Trophoblast cell (in vitro differentiated cells and primary cell): ENCODE measurements at places on chromosomes 3 and 15.

- no peak for DNase-seq
These were observed 266.8 kb upstream of the CBLB start for GRCh38 chr3:106135451-106136160.

DNA sequence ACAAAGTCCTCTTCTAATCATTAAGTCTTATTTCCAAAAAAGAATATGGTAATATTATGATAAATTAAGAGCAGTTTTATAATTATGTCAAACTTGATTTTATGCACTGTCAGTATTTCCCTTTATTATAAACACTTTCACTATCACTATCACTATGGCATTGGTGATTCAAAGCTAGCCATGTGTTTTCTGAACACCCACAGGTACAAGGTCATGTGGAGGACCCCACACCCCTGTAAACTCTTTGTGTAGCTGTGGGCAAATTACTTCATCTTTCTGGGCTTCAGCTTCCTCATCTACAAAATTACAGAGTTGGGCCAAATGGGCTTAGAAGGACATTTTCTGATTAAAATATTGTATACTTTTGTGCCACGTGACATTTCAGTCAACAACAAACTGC lies 41.7 kb downstream of the FBXL22 start:
- DNase-seq = no peak

DNA sequence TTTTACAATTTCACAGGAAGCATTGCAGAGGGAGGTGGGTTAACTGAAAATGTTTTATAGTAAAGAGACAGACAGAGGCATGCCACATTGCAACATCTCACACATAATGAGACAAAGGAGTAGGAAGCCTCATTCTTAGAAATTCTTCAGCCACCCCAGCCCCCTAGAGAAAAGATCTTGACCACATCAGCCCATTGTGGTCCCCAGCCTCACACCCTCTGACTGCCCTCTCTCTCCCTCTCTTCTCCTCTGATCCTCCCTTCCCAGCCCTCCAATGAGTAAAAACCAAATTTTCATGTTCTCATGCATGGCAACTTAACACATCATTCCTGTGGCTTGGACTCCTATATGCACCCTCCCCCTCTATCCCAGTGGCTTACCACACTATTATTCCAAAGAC lies 174.1 kb downstream of the UACA start:
- no peak for DNase-seq

DNA sequence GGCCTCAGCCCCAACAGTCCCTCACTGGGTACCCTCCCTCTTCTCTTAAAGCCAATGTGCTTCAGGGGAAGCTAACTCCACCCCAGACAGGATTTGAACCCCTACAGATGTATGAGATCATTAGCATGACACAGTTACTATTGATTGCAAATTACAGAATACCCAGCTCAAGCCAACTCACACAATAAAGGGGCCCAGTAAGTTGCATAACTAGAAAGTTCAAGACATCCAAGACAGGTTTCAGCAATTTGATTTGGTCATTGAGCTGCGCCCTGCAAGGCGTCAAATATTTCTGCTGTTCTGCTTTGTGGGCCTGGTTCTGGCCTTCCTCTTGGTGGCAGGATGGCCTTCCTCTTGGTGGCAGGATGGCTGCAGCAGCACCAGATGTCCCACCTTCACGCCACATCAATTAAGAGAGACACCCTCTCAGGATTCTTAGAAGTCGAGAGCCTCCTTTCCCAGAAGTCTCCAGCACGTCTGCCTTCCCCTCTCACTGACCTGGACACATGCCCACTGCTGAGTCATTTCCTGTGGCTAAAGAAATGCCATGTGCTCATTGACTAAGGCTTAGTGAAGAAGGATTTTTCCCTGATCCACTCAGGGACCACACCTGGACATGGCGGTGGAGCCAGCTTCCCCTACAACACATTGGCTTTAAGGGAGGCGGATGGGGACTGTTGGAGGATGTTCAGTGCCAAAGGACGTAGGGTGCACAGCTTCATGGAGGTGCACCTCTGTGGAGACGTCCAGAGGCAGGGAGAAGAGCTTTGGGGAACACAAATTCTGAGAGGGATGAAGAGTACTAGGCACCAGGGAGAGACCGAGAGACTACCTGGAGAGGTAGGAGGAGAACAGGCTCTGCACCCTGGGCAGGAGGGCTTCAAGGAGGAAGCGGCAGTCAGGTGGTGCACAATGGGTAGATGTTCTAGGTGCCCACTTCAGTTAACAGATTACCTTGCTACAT lies 49.1 kb downstream of the DNASE1L3 start:
- peak; percentile 44 for DNase-seq

DNA sequence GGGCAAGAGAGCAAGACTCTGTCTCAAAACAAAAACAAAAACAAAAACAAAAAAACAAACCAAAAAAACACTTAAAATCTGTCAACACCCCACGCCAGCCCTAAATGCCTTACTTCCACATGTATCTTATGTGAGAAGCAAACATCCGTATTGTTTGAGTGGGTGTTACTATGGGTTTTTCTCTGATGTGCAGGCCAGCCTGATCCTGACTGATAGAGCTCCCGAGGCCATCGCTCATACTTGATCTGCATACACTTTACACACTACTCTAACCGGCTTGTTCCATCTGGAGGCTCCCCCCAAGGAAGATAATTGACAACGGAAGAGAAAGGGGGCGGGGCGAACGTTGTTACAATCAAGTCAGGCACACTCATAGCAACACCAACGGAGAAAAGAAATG lies 237.4 kb downstream of the TBL1XR1 start:
- DNase-seq = no peak

- no peak for DNase-seq
These were observed 777.1 kb downstream of the SQOR start for GRCh38 chr15:46411900-46412299.

- no peak for DNase-seq
These were observed 12.2 kb upstream of the RASGRP1 start for GRCh38 chr15:38576837-38577236.

DNA sequence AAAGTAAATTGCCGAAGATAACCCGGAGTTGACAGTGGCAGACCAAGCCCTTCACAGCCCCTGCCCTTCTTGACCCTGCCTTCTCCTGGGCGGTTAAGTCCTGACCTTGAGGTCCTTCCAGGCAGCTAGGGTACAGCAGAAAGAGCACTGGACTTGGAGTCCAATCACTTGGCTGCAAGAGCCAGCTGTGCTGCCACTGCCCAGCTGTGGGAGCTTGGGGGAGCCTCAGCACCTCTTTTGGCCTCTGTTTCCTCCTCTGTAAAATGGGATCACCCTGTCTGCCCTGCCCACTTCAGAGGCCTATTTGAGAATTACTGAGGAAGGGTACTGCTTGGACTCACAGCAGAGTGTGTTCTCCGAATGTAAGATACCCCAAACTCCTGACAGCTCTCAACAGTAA lies 66.2 kb upstream of the SMAD6 start:
- DNase-seq = no peak
